Renal pelvis (tissue), 12 donors: ENCODE measurements at places on chromosomes 6 and 20.

- no peak for DNase-seq
Measured at GRCh38 chr20:64233725-64234124, 21.8 kb upstream of the PCMTD2 start.

DNA sequence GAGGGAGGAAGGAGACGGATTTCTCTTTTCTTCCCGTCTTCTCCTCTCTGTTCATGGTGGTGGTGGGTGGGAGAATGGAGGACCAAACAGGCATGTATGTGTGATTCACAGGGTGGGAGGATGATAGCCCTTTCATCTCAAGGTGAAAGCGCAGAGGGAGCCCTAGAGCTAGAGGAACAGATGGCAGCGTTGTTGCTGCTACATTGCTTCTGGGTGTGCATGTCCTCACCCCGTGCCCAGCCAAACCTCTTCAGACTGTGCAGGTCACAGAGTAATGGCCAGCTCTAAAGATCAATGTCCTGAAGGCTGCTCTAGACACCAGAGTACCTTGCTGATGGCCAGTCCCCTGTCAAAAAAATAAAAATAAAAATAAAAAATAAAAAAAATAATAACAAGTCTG lies 301.8 kb downstream of the TBC1D7 start:
- DNase-seq = no peak

DNA sequence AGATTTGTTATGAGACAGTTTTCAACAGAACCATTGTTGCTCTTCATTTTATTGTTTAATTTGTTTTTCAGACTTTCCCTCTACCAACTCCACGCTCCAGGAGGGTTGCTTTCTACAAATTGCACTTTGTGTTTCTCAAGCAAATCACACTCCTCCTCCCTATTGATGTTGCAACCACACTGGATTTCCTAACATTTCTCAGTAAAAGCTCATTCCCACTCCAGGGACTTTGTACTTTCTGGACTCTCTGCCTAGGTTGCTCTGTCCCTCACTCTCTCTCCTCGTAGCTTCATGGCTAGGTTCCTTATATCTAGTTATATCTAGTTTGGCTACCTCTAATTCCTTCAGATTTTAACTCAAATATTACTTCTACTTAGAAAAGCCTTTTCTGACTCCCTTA lies 20.3 kb downstream of the PGK2 start:
- DNase-seq = no peak

- no peak for DNase-seq
Measured at GRCh38 chr20:62430311-62430853, 3.0 kb upstream of the RBBP8NL start.

DNA sequence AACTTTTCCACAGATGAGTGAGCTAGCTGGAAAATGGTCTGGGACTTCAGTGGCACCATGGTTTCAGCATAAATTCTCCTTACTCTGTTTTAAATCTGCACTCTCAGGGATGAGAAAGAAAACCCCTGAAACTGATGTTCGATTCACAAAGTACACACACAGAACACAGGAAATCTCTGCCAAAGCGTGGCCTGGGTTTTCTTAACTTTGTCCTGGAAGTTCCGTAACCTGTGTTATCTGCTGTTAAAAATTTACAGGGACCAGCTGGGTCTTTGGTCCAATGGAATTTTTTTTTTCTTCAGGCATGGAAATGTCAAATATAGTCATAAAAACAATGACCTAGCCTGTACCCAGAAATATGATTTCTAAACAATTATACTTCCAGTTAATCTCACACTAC lies 7.3 kb downstream of the SCML4 start:
- no peak for DNase-seq

DNA sequence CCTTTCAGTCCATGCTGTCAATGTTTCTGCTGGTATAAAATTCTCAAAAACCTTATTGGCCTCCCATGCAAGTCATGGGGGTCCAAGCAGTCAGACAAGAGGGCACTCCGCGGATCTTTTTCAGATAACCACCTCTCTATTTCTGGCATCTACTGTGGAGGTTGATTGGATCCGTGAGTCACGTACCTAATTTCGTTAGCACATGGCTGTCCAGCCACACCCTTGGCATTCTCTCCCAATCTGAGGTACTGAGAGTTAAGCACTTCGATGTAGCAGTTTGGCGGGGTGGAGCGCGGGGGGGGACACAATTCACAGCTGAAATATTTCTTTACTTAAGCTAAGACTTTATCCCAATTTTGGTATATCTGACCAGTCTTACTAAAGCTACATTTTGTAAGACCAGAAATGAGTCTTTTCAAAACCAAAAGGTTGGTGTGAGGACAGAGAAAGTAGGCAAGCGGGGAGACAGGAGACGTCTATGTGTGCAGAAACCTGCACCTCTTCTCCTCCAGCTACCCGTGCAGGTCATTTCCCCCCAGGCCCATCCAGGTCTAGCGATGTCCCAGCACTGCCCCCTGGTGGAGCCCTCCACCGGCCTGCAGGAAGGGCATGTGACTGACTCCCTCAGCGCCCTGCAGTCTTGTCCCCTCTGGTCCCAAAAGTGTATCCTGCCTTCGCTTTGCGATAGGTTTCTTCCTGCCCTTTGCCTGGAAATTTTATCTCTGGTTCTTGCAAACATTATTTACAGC lies 113.1 kb downstream of the ADAT2 start:
- DNase-seq = no peak

DNA sequence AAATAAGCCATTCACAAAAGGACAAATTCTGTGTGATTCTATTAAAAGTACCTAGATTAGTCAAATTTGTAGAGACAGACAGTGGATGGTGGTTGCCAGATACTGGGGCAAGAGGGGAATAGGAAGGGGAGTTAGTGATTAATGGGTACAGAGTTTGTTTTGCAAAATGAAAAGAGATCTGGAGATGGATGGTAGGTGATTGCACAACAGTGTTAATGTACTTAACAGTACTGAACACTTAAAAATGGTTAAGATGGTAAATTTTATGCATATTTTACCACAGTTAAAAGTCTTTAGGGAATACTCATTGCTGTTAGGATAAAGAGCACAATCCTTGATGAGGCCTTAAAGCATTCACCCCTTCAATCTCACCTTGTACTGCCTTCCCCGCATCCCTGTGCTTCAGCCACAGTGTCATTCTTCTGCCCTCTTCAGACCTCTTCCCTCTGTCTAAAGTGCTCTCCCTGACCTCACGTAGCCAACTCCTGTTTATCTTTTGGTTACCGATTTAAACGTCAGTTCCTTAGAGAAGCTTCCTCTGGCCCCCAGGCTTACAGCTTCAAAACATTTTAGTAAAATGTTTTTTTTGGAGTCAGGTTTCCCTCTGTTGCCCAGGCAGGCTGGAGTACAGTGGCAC lies 11.8 kb downstream of the PSMF1 start:
- no peak for DNase-seq

DNA sequence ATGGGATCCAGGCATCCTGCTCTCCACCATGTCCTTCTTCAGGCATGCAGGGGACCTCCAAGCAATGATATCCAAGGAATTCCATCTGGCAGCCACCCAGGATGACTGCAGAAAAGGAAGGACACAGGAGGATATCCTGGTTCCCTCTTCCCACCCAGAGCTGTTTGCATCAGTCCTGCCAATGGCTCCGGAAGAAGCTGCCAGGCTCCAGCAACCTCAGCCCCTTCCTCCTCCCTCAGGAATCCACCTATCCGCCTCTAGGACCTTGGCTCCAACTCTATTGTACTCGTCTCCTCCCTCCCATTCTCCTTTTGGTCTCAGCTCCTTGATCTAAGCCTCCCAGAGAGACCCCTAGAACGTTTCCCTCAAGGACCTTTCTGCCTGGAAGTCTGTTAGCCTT lies 733 bp upstream of the PSORS1C2 start:
- no peak for DNase-seq

DNA sequence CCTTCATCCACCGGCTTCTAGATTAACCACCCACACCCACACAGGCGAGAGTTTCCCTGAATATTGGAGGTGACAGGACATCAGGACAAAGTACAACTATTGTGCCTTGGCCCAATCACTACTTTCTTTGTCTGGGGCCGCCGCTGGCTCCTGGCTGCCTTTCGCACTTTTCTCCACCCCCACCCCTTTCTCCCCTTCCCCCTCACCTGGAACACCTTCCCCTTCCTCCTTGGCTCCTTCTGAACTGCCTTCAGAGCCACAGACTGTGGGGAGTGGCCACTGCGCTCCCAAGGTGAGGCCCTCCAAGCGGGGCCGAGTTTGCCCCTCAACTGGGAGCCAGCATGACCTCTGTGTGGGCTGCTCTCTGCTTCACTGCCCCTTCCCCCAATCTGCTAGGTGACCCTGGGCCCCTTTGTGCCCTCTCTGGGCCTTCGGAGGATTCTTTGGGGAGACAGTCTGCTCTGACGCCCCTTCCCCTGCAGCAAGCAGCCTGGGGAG lies 3.0 kb upstream of the VEGFA start:
- DNase-seq = no peak

- DNase-seq = no peak
Measured at GRCh38 chr6:2140438-2141128, 104.8 kb downstream of the GMDS start.

GRCh38 chr20:24978513-24978912 lies 14.0 kb downstream of the APMAP start:
- DNase-seq = no peak

DNA sequence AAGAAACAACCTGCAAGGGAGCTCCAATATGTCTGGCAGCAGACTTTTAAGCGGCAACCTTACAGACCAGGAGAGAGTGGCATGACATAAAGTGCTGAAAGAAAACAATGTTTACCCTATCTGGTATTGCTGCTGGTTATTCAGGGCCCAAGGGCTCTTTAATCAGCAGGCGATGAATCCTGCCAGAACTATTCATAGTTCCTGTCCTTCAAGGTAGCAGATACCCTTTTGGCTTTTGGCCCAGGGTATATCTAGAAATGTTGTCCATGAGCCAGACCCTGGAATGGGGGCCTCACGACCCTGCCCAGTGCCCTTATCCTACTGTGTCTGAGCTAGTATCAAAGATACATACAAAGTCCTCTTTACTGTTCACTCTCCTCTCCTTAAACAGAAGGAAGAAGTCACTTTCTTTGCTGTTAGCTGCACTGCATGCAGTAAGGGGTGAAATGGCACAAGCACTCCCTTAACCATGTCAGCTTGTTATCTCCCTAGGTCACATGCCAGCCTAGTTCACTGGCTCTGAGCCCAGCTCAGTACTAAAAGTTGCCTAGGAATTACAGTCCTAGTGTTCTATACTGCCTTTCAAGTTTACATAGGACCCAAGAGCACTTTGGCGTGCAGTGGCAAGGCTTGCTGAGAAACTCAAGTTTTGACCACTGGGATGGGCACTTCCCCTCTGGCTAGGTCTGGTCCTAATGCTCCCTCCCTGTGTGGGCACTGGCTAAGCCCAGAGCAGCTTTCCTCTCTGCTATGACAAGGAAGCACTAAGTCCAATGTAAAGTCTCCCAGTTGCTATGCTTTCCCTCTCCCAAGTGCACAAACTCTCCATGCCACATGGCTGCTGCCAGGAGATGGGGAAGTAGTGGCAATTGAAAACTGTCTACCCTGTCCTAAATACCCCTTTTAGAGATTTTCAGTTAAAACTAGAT lies 122.0 kb downstream of the HTR1B start:
- DNase-seq = no peak

GRCh38 chr6:10759312-10759839 lies 11.8 kb downstream of the TMEM14B start:
- peak; percentile 28 for DNase-seq

- DNase-seq = no peak
Measured at GRCh38 chr6:1250489-1251197, 61.3 kb upstream of the FOXQ1 start.

GRCh38 chr20:36483919-36484808 lies 57.2 kb upstream of the MYL9 start:
- no peak for DNase-seq

GRCh38 chr20:35711588-35712209 lies 12.5 kb downstream of the ROMO1 start:
- no peak for DNase-seq

DNA sequence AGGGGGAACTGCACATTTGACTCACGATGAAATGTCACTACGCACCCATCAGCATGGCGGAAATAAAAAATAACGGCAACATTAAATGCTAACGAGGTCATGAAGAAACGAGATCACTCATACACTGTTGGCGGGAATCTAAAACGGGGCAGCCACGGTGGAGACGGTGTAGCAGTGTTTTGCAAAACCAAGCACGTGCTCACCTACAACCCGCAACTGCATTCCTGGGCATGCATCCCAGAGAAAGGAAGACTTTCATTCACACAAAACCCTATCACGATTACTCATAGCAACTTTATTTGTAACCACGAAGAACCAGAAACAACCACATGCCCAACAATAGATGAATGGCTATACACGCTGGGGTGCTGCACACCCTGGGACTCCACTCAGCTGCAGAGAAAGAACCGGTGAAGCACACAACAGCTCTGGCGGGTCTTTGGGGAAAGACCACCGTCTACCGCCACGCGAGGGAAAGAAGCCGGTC lies 77.0 kb downstream of the YTHDF1 start:
- no peak for DNase-seq

- DNase-seq = no peak
Measured at GRCh38 chr6:24356310-24356973, 1.4 kb downstream of the DCDC2 start.

- DNase-seq = no peak
Measured at GRCh38 chr6:45163952-45164766, 164.0 kb upstream of the RUNX2 start.

DNA sequence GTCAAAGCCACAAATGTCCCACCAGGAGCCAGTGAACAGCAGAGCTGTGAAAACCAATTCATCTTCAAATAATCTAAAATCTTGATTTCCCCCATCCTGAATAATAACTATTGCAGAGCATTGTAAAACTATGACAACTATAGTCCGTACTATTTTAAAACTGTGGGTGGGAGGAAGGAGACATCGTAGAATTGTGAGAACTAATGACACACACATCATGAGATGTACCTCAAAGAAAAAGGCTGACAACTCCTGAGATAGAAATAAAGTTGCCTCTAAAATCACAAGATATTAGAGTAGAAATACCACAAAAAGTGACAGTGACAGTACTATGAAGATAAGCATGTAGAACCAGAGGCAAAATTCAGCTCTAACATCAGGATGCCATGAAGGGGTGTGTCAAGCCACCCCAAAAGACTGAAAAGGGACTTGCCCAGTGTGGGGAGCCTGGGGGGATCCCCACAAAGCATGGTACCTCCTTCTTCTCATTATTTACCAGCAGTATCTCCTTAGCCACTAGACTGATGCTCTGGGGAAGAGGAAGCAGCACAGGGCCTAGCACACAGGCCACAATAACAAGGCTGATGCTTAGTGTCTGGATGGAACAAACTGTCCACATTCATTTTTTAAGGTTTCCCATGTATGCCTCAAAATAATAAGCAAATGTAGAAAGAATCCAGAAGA lies 13.4 kb downstream of the NAPB start:
- no peak for DNase-seq

GRCh38 chr6:169986848-169987498 lies 235.6 kb downstream of the ERMARD start:
- DNase-seq = no peak
